Mammary epithelial cell (primary cell): ENCODE measurements at places on chromosomes 6 and 20. TPM values are rescaled to one million over a fixed set of nuclear protein-coding genes. Genes with fewer than 3 reads are reported as not detected.
A peak's percentile ranks its signal among the peaks of the same experiment; 100 is the strongest.

GRCh38 chr6:136945072-136945471 lies 23.0 kb downstream of the SLC35D3 start:
- DNase-seq: no peak

TCP11 gene
- not detected for polyA plus RNA-seq

DNA sequence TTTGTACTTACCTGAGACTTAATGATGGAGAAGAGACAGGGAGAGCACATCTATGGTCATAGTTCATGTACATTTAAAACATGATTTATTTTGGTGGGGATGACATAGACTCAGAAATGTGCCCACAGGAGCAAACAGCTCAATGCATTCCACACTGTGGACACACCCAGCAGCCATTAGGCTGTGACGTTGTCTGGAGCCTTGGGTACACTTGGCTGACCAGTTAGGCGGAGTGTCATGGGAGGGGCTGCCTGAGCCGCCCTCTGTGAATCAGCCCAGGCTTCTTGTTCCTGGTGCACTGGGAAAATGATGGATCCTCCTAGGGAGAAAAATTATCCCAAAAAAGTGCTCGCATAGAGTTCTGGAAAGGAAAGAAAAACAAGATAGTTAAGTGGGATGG lies 231.0 kb upstream of the GMDS start:
- peak; percentile 35 for DNase-seq

TBX18 gene
- 0.06 TPM for polyA plus RNA-seq

COL19A1 gene
- polyA plus RNA-seq: not detected
